A172 (cell line): ENCODE measurements at places on chromosomes 3 and 15.

- DNase-seq = no peak
These were observed 274.6 kb upstream of the ROPN1 start for GRCh38 chr3:124266487-124266886.

DNA sequence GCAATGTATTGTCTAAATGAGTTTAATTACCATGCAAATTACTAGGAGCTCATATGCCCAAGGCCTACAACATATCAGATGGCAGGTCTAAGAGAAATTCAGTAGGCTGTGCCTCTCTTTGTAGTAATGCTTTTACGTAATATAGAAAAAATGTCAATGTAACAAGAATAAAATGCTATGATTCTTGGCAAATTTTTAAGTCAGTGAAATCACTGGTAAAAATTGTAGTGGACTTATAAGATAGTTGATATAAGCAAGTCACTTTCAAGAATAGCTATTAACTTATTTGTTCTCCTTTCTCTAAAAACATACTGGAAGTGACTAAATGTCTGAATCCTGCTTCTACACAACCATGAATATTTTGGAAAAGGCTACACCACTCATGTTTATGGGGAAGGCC, 707.8 kb downstream of the TUSC7 start:
- DNase-seq = no peak

DNA sequence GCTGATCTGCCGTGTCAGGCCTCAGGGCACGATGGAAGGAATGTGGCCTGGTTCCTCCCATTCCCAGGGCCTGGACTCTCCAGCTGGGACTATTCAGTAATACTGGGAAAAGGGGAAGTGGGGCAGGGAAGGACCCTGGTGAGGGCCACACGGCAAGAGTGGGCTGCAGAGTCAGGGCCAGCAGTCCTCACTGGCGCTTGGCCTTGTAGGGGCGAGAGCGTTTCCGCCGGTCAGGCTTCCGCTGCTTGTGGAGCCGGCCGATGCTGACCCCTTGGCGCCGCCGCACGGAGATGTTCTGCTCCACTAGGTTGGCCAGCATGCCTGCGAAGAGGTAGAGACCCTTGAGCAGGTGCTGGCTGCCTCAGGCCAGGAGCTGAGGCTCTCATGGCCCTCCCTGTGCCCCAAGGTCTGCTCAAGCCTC, 42.8 kb downstream of the SEMA3G start:
- DNase-seq = no peak

DNA sequence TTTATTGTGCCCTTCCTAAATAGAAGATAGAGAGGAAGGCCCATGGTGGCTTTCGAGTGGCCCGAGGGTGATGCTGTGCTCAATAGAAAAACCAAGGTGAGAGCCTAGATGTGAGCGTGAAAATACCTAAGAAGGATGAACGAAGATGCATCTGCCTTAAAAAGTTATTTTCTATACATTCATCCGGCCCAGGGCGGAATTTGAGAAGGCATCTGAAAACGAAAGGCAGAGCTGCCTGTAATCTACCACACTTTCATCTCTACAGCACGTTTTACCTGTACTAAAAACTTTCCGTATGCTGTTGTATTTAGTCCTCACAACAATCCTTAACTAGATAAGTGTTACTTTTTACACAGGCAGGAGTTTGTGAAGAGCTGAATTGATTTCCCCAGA, 1.4 kb downstream of the DUT start:
- DNase-seq = no peak

DNA sequence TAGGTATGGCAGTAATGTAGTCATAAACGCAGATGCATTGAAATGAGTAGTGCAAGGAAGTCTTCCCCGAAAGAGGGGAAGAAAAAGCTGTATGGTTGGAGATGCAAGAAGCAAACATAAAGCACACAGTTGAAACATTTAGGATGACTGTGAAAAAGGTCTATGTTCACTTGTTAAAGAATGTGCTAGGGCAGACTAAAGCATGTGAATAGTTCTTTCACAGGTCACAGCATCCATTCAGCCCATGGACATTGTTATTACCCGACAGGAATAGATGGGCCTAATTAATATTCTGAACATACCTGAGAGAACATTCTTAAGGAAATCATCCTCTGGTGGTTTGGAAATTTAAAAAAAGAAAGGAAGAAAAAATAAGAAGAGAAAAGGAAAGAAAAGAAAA, 595.2 kb downstream of the ZIC1 start:
- DNase-seq = no peak

GRCh38 chr3:161415506-161416231, 44.4 kb upstream of the SPTSSB start:
- DNase-seq = peak; percentile 55

- DNase-seq = no peak
These were observed 591 bp downstream of the PROK2 start for GRCh38 chr3:71784201-71784913.

DNA sequence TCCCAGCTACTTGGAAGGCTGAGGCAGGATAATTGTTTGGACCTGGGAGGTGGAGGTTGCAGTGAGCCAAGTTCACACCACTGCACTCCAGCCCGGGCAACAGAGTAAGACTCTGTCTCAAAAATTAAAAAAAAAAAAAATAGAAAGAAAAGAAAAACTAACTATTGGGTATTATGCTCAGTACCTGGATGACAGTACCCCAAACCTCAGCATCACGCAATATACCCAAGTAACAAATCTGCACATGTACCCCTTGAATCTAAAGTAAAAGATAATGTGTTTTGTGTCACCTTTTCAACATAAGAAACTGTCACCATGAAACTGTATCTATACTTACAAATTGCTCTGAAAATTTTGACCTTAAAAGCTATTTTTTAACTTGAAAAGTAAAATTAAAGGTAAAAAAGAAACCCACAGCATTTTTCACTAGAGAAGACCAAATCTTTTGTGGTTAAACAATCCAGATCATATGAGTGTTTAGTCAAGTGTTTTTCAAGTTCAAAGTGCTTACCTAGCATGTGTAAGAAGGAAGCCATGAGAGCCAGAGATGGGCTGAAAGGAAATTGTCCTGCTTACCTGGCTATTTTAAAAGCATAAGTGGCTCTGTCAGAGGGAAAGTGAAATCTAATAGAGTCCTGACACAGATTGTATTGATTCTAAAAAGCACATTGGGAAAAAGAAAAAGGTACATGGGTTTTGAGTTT, 50.5 kb downstream of the MYO1E start:
- no peak for DNase-seq
